Gastroesophageal sphincter (tissue), 4 donors: ENCODE measurements at places on chromosomes 2 and 18. TPM values are rescaled to one million over a fixed set of nuclear protein-coding genes. Genes with fewer than 3 reads are reported as not detected.

Gene BCL11A
- total RNA-seq, result 10.6 TPM

Gene PLGLB1
- not detected for total RNA-seq

Gene RAB27B
- total RNA-seq, result 0.58 TPM

Gene AQP12B
- not detected for total RNA-seq

Gene PNO1
- 20.9 TPM for total RNA-seq

DNA sequence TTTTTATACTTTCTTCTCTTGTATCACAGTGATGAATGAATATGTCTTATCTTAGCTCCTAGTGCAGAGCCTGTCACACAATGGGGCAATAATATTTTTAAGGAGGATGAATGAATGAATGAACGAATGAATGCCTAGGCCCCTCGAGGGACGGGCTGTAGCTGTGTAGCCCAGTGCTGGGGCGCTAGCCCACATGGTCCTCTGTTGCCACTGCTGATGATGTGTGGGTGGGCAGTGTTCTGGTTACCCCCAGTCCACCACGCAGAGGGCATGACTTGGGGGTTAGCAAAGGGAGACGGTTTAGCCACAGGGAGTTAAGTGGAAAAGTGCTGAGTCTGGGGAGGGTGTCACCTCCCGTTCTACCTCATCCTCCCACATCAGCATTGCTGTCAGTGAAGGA, 134.2 kb downstream of the SMAD7 start:
- ATAC-seq, result no peak

GRCh38 chr2:49343638-49344037, 189.3 kb upstream of the FSHR start:
- no peak for ATAC-seq

DNA sequence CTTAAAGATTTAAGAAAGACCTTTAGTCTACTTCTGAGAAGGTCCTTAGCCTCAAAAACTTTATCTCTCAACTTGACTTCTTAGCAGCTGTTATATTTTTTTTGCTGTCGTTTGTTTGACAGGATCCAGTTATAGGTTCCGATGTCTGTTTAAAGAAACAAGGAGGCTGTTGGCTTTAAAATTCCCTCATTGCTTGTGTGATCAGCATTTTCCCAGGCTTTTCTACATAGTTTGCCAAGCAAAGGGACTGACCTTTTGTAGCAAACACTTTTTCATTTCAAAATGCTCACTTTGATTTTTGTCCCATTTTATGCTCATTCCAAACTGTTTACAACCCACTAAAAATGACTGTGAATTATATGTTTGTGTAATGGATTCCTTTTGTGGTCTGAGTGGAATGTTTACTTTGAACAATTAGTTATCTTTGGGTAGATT, 394.9 kb downstream of the ARHGAP15 start:
- no peak for ATAC-seq

DNA sequence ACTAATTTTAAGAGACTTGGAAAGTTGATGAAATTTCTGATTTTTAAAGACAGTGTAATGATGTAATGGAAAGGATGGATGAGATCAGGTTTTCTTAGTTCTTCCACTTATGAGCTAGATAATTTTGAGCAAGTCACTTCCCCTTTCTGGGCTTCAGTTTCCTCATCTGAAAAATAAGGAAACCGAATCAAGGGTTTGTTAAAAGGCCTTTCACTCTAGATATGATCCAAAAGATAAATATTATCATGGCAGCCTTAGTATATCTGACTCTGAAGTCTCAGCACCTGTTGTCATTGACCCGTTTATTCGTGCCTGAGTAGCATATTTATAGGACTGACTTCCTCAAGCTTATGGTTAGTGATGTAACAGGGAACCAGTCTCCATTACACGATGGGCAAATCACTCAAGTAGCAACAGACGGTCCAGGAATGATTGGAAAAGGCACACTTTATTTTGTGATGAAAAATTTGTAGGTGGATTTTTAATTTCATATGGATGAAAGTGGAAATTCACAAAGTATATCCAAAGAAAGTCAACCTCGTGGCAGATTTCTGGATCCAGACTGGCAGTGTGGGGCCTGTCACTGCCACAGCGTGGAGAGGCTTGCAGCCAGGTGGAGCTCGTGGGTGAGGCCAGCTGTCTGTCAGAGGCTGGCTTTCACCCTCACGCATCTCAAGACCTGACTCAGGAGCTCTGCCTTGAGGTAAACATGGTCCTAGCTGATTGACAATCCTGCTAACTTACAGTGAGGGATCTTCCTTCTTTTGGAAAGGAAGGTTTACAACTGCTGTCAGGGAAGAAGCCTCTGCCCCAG, 137.9 kb upstream of the CXCR4 start:
- no peak for ATAC-seq
